ENCODE measurements at places on chromosomes 1 and 21.
A peak's percentile ranks its signal among the peaks of the same experiment; 100 is the strongest.

- no peak for DNase-seq
Measured at GRCh38 chr1:100394285-100394684, 42.0 kb downstream of the CDC14A start.

- DNase-seq, result peak; percentile 96
Measured at GRCh38 chr1:183163316-183163715, 22.7 kb upstream of the LAMC2 start.

DNA sequence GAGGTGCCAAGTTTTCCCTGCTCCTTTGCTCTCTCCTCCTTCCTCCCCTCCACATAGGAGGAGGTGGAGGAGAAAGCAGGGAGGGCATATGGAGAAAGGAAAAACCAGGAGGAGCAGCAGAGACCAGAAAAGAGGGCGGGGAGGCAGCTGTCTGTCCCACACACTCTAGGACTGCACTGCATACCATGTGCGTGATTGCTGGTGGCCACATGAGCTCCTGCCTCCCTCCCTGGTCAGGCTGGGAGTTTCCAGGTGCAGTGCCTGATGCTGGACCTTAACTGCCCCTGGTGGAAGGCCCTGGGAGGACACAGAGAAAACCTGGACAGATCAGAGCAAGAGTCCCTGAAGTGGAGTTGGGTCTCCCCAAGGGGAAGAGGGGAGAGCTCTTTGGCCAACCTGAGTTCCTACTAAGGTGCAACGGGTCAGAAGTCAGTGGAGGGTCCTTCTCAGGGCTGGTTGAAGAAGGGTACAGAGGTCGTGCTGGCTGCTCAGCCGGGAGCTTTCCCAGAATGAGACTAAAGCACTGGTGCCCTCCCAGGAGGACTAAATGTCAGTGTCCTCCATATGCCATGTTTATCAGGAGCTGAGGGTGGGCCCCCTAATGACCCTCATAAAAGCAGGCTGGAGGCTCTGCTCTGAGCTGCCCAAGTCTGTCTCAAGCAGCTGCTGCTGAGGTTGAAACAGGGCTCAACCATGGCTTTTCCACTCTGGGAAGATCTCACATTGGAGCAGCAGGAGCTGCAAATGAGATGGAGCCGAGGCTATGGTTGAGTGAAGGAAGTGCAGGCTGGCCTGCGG, 3.5 kb upstream of the LGR6 start:
- DNase-seq, result no peak

DNA sequence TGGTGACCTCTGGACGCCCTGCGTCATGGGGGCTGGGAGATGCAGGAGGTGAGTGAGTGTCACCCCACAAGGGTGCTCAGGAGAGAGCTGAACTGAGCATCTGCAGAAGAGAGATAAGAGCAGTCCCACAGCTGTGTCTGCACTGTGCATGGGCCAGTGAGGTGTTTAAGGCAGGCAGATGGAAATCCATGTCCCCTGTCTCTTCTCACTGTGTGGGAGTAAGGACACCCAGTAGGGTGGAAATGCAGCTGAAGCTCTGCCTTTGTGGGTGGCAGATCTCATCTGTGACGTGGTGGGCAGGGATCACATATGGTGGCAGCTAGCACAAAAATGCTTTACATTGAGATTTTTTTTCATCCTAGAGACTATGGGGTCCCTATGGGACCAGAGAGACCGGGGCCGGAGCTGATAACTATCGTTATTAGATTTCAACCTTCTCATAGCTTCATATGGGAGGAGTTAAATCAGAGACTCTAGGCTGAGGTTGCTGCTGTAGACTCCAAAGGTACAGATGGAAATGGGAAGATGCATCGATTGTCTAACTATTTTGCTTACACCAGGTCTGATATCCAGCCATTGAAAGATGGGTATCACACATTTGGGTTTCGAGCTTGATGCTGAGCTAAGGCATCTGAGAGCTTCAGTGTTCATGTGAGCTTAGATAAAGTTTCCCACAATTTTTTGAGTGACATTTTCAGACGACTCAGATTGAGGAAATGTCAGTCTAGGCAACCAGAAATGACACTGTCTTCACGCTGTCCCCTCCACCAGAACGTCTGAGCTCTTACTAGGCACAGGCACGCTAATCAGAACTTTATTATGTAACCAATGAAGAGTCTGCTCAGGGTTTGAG, 65.3 kb upstream of the PSEN2 start:
- DNase-seq, result no peak

DNA sequence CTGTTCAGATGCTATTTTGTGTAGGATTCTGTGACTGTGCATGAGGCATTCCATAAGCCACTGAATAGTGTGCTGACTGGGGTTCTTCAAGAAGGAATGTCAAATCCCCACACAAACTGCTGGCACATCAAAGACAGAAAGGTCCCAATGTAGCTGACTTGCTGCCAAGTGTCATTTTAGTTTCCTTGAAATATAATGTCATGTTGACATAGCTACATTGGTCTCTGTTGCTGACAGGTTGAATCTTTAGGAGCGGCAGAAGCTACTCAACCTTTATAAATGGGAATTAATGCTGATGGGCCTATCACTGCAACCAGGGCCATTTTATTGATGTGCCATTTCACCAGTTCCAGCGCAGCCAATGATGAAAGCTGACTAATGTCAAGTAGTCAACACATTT, 1110.7 kb upstream of the B3GALT2 start:
- no peak for DNase-seq

- DNase-seq, result no peak
Measured at GRCh38 chr1:205971082-205971481, 27.8 kb upstream of the SLC26A9 start.

GRCh38 chr1:87705233-87705632, 376.6 kb downstream of the LMO4 start:
- DNase-seq, result no peak

GRCh38 chr1:99407018-99407417, 142.7 kb downstream of the PLPPR4 start:
- no peak for DNase-seq

GRCh38 chr1:182337736-182338571, 53.6 kb downstream of the GLUL start:
- no peak for DNase-seq

- DNase-seq, result peak; percentile 58
Measured at GRCh38 chr1:76219366-76219818, 144.8 kb downstream of the ST6GALNAC3 start.

DNA sequence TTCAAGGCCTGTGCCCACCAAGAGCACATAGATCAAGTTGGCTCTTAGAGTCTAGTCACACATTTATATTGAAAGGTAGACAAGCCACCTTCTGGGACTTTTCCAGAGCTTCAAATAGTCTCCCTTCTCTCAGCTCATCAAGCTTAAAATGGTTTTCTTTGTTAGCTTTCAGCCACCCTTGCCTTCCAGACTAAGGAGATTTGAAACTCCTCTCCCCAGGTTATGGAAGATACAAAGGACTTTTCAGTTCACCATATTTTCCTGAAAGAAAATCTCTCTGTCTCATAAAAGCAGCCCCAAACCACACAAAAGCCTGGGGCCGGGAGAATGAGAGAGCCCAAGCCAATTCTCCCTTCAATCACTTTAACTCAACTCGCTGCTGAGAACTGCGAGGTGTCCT, 134.1 kb downstream of the ZC3H11B start:
- DNase-seq, result no peak

DNA sequence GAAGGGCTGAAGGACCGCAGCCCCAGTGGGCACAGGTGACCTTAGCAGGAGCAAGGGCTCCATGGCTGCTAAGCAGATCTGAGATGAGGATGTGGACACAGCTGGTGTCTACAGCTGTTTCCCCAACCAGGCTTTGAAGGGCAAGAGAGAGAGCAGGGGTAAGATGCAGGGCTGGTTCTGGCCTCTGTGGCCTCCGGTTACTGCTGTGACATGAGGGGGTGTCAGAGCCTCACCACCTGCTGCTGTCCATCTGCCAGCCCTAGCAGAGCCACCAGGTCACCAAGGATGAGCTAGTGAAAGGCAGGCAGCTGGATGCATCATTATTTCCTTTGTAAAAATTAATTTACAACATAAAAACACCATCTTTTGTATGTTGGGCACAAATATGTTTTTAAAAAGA, 33.4 kb downstream of the OBSCN start:
- DNase-seq, result no peak

DNA sequence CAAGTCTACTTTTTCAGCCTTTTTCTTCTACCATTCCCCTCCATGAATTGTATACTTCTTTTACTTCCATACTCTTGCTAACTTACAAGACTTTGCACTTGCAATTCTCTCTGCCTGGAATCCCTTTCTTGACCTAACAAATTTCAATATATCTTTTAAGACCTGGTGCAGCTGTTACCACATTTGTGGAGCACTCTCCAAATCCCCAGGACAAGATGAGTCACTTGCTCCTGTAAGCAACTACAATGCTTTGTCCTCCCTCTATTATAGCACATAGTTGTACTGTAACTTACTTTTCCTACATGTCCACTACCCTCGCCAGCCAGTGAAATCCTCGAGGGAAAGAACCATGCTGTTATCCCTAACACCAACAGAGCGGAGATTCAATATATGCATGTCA, 43.1 kb downstream of the WARS2 start:
- DNase-seq, result peak; percentile 25

- DNase-seq, result no peak
Measured at GRCh38 chr1:45355683-45356082, 15.4 kb upstream of the MUTYH start.

GRCh38 chr1:243322326-243322725, 66.5 kb downstream of the SDCCAG8 start:
- DNase-seq, result no peak

GRCh38 chr1:197933647-197934046, 16.5 kb downstream of the LHX9 start:
- no peak for DNase-seq

DNA sequence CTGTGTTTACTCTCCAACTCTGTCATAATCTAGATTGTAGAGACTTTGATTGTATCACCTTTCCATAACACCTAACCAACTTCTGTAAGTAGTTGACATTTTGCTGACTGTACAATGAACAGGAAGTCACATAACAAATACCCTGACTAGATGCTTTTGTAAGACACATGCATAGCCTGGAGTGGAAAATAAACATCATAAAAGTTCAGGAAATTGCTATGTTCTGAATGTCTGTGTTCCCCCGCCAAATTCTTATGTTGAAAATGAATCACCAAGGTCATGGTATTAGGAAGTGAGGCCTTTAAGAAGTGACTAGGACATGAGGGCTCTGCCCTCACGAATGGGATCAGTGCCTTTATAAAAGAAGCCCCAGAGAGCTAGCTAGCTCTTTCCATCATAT, 40.4 kb upstream of the ZSWIM5 start:
- DNase-seq, result peak; percentile 65

GRCh38 chr21:42321231-42321630, 6.0 kb upstream of the TFF3 start:
- DNase-seq, result no peak

- no peak for DNase-seq
Measured at GRCh38 chr21:35730325-35730724, 330.0 kb downstream of the SETD4 start.

- DNase-seq, result peak; percentile 13
Measured at GRCh38 chr1:107147843-107148242, 7.0 kb downstream of the NTNG1 start.

- no peak for DNase-seq
Measured at GRCh38 chr1:184624051-184624450, 130.6 kb downstream of the EDEM3 start.

- DNase-seq, result no peak
Measured at GRCh38 chr1:25926731-25927496, 20.7 kb upstream of the STMN1 start.

DNA sequence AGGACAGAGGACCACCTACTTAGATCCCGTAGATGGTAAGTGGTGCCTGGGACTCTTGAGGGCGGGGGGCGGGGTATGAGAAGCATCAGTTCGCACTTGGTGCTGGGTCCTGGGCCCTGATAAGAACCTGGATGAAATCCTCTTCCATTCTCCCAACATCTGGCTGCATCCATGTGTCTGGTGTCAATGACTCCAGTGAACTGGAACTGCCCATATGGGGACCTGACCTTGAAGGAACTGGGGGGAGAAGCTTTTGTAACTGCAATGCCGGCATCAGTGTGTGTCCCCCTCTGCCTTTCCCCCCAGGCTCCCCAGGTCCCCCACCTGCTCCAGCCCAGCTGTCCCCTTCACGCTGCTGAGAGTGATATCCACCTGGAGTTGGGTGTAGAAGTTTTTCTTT, 49.7 kb upstream of the EPB41 start:
- DNase-seq, result no peak

DNA sequence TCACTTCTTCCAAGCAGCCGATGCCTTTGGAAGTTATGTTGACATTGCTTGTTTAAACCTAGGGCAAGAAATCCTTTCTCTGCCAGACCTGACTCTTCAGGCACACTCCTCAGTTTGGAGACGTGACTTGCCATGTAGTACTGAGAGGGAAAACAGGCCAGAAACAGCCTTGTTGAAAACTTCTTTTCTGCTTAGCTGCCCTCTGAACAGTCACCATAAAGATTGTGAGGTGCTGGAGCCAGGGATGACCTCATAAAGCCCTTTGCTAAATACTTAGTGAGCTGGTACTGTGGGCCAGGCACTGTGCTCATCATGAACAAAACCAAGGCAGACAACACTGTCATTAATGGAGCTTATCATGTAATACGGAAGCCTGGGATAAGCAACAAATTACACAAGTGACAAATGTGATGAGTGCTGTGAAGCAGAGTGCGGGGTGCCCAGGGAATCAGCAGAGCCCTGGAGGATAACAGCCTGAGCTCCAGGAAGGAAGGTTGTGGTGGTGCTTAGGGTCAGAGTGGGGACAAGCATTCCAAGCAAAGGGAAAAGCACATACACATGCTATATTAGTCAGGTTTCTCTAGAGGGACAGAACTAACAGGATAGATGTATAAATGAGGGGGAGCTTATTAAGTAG, 42.4 kb downstream of the MTARC1 start:
- DNase-seq, result no peak

- DNase-seq, result no peak
Measured at GRCh38 chr1:5451671-5452070, 540.6 kb downstream of the NPHP4 start.

DNA sequence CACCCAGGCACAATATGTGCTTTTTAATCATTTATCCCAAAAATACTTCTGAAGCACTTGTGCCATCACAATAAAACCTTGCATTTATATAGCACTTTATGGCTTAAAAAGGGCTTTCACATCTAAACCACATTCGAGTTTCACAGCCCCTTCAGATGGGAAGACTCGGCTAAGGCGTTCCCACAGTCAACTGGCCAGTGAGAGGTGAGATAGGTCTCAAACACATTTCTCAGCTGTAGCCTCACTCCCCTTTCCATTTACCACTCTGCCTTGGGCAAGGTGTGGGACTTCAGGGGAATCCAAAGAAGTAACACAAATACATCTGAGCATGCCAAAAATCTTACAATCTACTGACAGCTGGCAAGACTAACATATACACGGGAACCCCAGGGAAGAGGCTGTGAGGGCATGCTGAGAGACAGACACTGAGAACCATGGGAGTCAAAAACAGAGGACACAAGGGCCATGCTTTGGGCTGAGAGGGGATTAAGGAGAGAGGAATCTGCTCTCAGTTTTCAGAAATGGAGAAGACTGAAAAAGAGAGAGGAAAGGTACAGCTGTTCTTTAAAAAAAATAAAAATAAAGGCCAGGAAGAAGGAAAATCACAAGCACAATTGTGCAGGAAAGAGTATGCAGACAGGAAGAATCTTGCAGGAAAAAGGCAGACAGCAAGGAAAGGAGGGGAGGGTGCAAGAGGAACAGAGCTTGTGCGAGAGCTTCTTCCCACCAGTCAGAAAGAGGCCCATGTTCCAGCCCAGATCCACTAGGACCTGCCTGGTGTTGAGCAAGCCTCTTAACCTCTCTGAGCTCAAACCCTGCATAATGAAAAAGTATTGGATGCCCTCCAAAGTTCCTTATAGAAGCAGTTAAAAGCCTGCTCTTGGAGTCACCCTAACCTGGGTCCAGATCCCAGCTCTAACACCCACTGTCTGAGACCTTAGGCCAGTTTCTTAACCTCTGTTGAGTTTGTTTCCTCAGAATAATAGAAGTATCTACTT, 73.5 kb downstream of the JAK1 start:
- DNase-seq, result peak; percentile 19
